Activated CD8-positive, alpha-beta memory T cell treated with anti-CD3 and anti-CD28 coated beads for 1 hour (primary cell): ENCODE measurements at places on chromosomes 7 and 10.
A peak's percentile ranks its signal among the peaks of the same experiment; 100 is the strongest.

- no peak for DNase-seq
These were observed 44.0 kb downstream of the CALD1 start for GRCh38 chr7:134823400-134823799.

- DNase-seq = no peak
These were observed 16.5 kb downstream of the CYP3A43 start for GRCh38 chr7:99844328-99844727.

GRCh38 chr7:53900856-53901528, 641.2 kb upstream of the VSTM2A start:
- no peak for DNase-seq

DNA sequence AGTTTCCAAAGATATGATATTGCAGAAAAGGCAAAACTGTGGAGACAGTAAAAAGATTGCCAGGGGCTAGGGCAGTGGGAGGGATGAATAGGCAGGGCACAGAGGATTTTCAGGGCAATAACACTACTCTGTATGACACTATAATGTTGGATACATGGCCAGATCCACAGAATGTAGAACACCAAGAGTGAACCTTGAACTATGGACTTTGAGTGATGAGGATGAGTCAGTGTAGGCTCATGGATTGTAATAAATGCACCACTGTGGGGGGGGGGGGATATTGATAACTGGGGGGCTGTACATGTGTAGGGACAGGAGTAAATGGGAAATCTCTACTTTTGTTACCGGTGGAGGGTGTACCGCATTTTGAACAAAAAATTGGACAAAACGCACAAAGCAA, 77.4 kb downstream of the ALOX5 start:
- no peak for DNase-seq

DNA sequence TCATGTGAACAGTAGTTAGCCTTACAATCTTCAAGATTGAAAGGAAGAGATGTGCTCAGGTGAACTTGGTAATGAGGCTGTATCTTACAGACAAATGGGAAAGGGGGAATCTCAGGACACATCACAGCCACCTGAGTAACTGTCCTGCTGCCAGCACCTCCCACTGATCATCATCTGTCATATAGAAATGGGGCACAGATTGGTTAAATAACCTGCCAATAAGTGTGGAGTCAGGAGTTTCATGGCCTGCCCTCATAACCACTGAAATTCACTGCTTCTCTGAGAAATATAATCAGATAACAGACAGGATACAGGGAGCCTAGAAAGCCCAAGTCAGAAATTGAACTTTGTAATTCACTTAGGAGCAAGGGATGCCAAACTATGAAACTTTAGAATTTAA, 64.9 kb upstream of the TAS2R16 start:
- DNase-seq = no peak

DNA sequence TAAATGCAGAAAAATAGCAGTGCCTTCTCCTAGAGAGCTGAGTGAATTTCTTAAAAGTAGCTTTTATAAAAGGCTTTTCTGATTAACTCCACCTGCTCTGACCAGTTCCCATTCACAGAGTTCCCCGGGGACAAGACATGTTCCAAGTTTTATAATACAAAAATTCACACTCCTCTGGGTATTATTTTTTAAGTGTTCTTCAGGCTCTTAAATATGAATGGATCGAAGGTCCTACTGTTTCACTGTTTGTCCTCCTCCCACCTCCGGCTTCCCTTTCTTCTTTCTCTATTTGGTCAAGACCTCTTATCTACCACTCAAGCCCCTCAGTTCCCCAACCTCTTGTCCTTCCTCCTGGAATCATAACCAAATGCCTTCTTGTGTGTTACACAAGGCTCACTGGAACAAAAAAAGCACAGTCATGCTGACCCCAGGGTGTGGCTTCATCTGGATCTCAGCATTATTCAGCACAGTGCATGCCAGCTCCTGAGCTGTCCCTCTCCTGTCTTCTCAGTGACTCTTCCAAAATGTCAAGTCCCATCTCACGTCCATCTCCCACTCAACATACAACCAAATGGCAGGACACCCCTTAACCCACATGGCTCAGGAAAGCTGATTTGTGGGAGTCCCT, 222.4 kb downstream of the SORCS1 start:
- no peak for DNase-seq

DNA sequence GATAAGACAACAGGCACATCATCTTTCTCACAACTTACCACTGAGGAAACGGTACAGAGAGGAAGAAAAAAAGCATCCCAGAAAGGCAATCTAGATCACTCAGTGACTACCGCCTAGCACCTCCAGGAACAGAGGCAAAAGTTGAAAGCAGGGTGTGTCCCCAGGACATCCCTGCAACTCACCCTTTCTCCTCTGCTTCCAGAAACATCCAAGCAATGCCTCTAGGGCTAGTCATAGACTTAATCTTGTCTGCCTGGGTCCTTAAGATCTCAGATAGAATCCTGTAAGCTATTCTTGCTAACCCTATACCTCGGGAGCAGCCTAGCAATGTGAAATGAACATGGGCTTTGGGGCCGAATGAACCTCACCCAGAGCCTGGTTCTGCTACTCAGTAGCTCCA, 18.8 kb upstream of the PDCD4 start:
- no peak for DNase-seq

- DNase-seq = peak; percentile 37
These were observed 27.1 kb downstream of the ATXN7L1 start for GRCh38 chr7:105849122-105849855.

- no peak for DNase-seq
These were observed 108.5 kb downstream of the HOXA1 start for GRCh38 chr7:26987338-26987737.

DNA sequence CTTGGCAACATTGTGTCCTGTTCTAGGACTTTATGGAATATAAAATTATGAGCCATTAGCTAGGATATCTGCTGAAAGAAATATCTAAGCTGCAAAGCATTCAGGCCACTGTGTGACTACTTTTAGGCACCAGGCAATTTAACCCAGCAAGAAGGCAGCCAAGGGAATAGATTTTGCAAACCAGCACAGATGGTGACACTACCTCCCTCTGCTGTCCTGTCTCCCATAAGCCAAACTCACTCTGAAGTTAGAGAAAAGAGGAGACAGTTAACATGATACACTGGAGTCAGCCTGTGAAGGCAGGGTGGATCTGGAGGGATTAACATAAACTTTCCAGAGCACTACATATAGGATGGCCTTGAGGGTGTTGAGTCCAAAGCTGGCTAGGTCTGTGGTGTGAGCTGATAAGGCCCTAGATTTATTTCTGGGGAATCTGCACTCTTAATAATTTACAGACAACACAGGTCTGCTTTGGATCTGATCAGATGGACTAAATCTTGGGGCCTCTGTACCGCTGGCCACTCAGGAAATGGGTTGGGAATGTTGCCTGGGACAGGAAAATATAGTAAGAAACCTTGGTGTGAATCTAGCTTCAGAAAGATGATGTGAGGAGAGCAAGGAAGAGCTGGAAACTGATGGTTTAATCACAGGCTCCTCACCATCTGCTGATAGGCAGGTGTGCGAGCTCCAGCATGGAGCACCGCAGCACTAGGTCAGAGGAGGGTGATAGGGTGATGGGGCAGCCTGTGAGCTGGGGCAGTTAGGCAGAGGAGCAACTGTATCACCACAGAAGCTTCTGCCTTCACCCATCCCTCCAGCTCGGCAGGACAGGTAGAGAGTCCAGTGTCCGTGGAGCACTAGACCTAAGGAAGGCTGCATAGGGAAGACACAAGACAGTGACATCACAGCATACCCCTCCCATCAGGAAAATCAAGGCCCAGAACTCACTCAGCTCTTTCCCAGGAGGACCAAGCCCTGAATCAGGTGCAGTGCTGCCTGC, 229.9 kb upstream of the PRSS1 start:
- no peak for DNase-seq

DNA sequence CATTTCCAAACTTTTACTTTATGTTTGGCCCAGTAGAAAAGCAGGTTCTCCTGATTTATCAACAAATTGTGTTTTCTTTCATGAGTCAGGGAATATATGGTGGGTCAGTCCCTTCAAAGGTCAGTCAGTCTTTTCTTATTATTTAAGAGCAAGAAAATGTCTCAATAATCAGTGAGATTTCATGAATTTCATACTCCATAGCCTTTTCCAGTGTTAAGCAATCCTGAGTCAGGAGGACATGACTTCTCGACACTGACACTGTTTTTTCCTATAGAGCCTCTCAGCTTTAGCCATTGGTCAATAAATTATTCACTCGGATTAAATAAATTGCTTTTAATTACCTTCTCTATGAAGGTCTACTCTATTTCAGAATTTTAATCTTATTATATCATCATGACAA, 334.5 kb downstream of the SORCS1 start:
- no peak for DNase-seq

DNA sequence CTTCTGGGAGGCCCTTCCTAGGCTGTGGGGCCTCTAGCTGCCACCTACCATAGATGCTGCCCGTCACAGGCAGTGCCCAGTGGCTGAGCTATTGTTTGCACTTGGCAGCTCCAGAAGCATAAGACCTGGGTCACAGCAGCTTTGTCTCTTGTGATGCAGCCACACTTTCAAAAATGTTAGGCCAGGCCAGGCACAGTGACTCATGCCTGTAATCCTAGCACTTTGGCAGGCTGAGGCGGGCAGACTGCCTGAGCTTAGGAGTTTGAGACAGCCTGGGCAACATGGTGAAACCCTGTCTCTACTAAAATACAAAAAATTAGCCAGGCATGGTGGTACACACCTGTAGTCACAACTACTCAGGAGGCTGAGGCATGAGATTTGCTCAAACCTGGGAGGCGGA, 9.5 kb upstream of the KAZALD1 start:
- DNase-seq = no peak

DNA sequence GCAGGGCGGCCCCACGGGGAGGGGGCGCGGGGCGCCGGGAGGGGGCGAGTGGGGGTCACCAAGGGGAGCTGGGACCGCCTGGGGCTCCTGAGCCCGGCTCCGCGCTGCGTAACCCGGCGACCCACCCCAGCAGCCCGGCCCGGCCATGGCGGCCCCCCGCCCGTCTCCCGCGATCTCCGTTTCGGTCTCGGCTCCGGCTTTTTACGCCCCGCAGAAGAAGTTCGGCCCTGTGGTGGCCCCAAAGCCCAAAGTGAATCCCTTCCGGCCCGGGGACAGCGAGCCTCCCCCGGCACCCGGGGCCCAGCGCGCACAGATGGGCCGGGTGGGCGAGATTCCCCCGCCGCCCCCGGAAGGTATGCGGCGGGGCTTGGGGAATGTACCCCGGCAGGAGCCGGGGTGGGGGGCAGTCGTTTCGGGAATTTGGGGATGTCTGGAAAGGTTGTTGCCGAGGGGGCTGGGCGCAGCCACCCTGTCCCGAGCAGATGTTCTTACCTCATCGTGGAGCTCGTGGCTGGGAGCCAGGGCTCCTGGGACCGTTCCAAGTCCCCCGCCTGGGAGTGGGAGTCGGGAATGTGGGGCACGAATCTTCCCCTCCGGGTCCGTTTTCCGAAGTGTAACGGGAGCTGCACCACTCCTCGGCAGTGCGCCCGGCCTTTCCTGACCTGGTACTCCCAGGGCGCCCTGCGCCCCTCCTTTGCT, 431 bp downstream of the ZYX start:
- DNase-seq = no peak

DNA sequence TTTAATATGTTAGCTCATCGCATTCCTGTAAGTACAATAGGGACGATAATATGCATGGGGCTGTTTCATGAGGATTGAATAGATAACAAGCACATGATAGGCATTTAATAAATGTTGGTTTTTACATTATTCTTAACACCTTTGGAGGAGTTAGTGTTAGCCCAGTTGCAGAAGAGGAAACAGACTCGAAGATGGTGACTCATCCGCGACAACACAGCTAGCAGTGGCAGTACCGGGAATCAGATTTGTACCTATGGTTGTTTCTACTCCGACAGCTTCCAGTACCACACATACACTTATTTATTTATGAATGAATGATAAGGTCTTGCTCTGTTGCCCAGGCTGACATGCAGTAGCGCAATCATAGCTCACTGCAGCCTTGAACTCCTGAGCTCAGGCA, 2.9 kb downstream of the LRMDA start:
- DNase-seq = no peak

DNA sequence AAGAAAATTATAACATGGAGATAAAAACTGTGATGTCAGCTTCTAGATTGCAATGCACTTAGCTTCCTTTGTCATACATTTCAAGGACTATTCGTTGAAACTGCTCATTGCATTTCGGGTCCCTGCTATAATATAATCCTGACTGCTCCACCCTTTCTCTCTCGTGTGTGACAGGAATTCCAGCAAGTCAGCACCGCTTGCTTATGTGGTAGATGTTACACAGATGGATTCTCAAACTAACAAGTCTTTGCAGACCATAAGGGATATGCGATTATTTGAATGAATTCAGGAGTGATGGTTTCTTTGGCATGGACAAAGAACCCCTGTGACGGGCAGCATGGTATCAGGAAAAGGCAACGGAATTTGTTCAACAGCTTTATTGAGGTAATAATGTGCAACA, 184.0 kb downstream of the GRID1 start:
- DNase-seq = no peak

DNA sequence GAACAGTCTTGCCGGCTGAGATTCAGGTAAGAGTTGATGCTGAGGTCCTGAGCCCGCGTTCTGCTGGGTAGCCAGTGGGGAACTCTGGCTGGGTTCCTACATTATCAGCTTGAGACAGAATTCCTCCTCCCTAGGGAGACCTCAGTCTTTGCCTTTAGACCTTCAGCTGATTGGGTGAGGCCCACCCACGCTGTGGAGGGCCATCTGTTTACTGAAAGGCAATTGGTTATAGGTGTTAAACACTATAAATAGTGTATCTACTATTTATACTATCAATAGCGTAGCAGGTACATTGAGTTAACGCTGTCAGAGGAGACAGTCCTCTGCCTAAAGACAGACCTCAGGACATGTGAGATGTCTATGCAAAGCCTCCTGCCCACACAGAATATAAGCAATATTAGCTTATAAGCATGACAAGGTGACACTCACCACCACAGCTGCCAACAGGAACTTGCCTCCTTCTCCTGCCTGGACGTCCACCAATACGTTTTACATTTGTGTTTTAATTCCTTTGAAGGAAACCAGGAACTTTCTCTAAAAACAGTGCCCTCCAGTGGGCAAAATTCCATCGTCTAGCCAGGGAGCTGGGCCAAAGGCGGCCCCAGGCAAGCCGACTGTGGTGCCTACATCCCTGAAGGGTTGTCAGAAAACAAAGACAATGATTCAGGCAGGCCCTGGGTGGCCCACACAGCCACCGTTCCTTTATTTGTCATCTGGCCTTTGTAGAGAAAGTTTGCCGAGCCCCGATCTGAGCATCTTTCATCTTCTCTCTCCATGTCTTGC, 58.8 kb downstream of the INSIG1 start:
- DNase-seq = no peak

GRCh38 chr7:36984041-36984521, 259.8 kb upstream of the AOAH start:
- no peak for DNase-seq

DNA sequence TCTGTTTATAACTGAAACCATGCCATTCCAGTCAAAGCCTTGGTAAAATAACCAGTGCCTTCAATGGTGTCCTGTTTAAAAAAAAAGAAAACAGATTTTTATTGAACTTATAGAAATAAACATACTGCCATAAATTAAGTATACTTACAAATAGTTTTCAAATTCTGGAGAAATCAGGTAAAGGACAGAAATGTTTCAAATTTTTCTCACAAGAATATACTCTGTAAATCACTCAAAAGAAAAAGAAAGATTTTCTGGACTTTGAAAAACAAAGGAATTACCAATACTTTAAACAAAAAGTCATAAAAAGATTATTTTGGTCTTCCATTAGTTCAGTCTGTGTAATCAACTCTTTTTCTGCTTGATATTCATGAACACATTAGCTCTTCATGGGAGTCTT, 23.9 kb downstream of the MRPL32 start:
- no peak for DNase-seq
